ENCODE measurements at places on chromosomes 2 and 18.

GRCh38 chr2:46751897-46752296 lies 163.7 kb downstream of the MCFD2 start:
- no peak for DNase-seq

GRCh38 chr18:62678847-62679485 lies 36.4 kb upstream of the PHLPP1 start:
- no peak for DNase-seq

GRCh38 chr18:41745166-41746049 lies 209.6 kb upstream of the PIK3C3 start:
- peak; percentile 7 for DNase-seq

GRCh38 chr18:48547531-48547981 lies 8.7 kb downstream of the CTIF start:
- no peak for DNase-seq
